Omental fat pad (tissue), 4 donors: ENCODE measurements at places on chromosomes 6 and 20.

GRCh38 chr6:151675746-151676459, 131.6 kb upstream of the ESR1 start:
- DNase-seq, result no peak

DNA sequence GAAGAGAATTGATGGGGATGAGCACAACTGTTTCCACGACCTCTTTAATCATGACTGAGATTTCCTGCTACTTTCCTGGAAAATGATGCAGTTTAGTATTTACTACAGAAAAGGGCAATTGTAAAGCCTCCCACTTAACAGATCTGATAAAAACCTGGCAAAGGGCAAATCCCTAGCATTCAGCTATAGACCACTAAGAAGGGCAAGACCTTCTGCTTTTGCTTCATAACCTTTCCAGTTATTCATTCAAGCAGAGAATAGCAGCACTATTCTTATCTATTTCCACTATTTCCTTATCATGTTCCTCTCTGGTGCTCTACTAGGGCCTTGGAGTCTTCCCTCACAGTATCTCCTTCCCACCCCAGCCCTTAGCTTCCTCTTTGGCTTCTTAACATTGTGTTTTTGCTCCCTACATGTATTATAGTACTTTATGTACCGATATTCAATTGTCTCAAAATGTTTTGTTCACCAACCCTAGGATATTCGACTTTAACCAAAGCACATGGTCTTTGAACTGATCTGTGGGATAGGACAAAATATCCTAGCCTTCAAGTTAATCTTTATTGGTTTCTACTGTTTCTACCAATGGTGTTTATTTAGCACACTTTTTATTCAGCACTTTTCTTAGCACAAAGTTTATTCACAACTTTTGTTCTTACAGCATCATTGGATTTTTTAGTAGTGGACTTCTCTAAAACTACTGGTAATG, 32.7 kb upstream of the MANEA start:
- DNase-seq, result no peak

DNA sequence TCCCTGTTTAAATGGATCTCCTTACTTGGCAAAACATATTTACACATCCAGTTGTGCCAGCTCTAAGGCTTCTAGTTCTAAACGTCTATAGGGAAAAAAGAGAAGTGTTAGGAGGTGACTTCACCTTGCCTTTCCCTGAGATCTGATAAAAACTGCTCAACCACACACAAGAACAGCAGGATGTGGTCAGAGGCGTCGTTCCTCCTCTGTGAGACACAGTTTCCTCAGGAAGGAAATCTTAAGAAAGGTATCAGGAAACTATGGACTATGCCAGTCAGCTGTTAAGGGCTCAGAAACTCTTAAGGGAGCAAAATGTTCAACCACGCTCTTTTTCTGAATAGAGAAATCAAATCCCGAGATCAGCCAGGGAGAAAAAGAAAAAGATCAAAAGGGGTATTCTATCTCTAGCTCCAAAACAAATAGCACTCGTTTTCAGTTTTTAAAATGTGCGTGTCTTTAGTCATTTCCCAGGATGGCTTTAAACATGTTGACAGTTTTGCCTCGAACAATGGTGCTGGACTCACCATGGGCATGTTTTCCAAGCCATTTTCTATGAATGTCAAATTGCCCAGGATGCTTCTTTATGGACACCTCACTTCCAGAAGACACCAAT, 154.5 kb downstream of the HACE1 start:
- no peak for DNase-seq

GRCh38 chr6:152380993-152381898, 255.9 kb downstream of the SYNE1 start:
- peak; percentile 32 for DNase-seq

- no peak for DNase-seq
These were observed 267.1 kb upstream of the SGK1 start for GRCh38 chr6:134584847-134585516.

- no peak for DNase-seq
These were observed 62.7 kb upstream of the XRN2 start for GRCh38 chr20:21240394-21240793.

- DNase-seq, result no peak
These were observed 53.5 kb upstream of the UNC93A start for GRCh38 chr6:167237438-167238145.
